Renal cortical epithelial cell (primary cell): ENCODE measurements at places on chromosomes 3 and 15. TPM values are rescaled to one million over a fixed set of nuclear protein-coding genes. Genes with fewer than 3 reads are reported as not detected.

GRCh38 chr15:37245358-37245757, 145.0 kb upstream of the MEIS2 start:
- DNase-seq, result no peak

- no peak for DNase-seq
Observed at GRCh38 chr15:69091654-69092053, 68.8 kb upstream of the GLCE start.

DNA sequence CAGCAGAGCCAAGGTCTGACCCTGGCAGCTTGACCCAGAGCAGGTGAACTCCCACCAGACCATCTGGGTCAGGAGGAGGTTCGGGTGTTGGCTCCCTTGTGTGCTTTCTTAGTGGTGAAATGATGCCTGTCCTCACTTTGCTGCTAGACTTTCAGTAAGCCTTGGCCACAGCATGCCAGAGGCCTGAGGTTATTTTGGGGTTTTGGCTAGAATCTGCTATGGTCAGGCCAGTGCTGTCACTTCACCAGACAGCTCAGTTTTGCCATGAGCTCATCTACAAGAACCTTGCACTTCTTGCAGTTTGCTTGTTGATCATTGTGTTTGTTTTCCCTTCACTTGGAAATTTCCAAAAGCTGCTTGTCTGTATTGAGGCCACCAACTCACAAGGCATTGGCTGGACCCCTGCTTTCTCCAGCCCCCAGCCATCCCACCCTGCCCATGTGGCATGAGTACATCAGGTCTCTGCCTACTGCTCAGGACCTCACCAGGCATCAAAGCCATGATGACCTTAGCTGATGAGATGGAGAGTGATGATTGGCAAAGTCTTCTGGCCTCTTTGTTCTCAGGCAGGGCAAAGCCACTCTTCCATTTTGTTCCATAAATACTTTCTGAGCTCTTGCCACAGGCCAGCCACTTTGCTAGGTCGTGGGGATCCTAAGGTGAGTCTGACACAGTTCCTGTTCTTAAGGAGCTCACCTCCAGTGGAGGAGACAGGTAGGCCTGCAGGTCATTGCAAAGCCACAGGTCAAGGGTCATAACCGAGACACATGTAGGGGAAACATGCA, 122.6 kb downstream of the ARNT2 start:
- no peak for DNase-seq

GRCh38 chr3:189586941-189587663, 44.1 kb upstream of the TP63 start:
- DNase-seq, result no peak

- DNase-seq, result peak; percentile 19
Observed at GRCh38 chr3:57557085-57557537, 1.0 kb downstream of the PDE12 start.

DNA sequence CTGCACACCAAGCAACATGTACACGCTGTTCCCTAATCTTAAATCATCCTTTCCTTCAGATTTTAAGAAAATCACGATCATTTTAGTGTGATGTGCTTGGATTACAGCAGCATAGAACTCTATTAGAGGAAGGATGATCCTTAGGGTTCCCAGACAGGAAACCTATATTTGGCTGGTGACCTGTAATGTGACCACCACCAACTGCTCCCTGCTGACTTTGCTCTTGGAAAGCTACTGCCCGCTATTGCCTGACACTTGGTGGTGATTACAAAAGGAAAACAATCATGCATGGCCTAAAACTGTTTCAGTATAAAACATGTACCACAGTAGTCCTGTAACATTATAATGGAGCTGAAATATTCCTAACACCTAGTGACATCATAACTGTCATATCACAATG, 27.2 kb upstream of the LMOD3 start:
- DNase-seq, result no peak

OR5K2 gene
- not detected in 2 replicates for total RNA-seq

GRCh38 chr3:162366166-162366766, 869.7 kb downstream of the OTOL1 start:
- DNase-seq, result no peak

ABHD17C gene
- total RNA-seq, result 4.7 and 7.4 TPM in 2 replicates

GRCh38 chr3:181755959-181756358, 44.2 kb downstream of the SOX2 start:
- no peak for DNase-seq

- no peak for DNase-seq
Observed at GRCh38 chr3:76346690-76347089, 561.3 kb upstream of the ZNF717 start.

DNAJA4 gene
- 3.3 and 11.1 TPM in 2 replicates for total RNA-seq

DNA sequence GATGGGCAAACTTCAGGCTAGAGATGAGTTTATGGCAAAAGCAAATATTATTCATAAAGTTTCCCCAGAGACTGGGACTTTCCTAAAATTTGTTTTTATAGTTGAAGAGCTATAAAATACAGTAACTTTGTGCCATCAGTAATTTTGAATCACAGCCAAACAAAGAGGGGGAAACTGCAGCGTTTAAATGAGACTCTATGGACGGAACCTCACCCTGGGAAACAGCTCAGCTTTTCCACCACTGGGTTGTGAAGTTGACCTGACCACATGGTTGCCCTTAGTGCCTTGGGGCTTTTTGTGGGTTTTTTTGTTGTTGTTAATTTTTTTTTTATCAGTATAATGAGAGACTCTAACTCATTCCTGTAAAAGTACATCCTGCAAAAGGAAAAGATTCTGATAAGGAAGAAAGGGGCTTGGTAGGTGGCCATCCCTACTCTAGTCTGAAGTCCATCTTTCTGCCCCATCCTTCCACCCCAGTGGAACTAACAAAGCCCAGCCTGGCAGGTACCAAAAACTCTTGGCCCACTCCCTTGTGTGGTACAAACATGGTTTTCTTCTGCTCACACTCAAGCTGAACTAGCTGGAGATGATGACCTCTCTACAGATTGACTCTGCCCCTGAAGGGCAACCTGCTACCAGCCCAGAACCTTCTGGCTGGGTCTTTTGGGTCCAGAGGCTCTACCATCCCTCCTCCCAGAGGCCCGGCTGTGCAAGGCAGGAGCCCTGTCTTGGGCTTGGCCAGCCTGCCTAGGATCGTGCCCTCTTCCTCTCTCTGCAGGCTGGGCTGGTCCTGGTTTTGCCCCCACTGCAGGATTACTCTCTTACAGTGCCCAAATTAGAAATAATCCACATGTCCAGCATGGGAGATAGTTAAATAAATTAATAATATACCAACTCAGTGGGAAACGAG, 41.2 kb downstream of the RLBP1 start:
- no peak for DNase-seq

DNA sequence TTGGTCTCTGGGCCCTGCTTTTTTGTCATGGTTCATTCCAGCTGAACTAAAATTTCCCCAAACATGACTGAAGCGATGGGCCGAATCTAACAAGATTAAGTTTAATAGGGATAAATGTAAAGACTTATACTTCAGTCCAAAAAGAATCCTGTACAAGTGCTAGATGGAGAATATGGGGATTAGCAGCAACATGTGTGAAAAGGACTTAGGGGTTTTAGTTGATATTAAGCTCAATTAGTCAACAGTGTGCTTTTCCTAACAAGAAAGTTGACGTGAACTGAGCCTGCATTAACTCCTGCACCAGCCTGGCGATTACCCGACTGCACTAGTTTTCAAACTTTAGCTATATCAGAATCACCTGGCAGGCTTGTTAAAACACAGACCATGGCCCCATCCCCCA, 61.0 kb upstream of the BBX start:
- DNase-seq, result no peak

MITF gene
- total RNA-seq, result 46.7 and 109 TPM in 2 replicates

ITIH3 gene
- total RNA-seq, result not detected in 2 replicates

DNA sequence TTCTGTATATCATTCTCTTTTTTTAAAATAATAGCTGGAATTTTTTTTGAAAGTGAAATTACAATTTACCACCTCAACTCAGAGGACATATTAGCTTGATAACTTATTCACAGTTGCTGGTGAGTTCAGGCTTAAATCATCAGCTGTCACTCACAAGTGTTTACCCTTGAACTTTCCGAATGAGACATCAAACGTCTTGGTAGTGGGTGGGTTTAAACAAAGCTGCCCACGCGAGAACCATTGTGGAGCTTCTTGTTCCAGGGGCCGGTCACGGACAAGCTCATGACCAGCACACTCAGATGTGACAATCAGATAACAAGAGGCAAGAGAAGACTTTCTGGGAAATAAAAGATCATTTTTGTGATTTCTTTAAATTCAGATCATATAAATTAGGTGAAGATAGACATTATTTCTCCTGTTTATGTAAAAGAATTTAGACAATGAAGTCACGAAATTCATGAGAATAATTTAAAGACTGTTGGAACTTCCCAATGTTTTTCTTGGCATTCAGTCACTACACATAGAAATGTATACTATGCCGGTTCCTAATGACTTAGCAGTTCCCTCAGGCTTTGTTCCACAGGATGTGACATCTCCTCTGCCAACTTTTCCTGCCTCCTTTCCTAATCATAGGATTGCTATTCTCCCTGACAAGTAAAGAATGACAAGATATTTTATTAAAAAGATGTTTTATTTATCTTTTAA, 29.3 kb downstream of the BTD start:
- DNase-seq, result peak; percentile 80

GRCh38 chr3:124147946-124148345, 156.0 kb upstream of the ROPN1 start:
- DNase-seq, result no peak

DNA sequence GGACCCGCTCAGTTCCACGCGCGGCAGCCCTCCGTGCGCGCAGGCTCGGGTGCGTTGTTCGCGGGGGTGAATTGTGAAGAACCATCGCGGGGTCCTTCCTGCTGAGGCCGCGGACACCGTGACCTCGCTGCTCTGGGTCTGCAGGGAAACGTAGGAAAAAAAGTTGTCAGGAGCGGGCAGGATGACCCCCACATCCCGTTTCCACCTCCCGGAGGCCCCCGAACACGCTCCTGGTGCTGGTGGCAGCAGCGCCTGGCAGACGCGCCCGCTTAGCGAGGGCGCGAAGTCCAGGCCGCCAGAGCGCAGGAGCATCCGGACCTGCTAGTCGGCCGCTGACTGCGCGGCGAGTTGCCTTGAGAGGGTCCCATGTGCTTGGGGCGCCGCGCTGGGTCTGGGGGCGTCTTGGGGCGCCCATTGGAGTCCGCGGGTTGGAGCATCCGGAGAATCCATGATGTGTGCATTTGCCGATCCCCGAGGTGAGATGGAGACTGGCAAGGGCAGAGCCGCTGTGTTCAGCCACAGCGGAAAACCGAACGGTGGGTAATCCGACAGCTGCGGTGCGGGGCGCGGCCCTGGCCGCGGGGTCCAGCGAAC, 520 bp downstream of the GREM1 start:
- no peak for DNase-seq

SLC28A1 gene
- 0.15 TPM in 1 of 2 replicates, not detected in the other for total RNA-seq

- no peak for DNase-seq
Observed at GRCh38 chr15:67504796-67505195, 16.1 kb upstream of the C15orf61 start.

DNA sequence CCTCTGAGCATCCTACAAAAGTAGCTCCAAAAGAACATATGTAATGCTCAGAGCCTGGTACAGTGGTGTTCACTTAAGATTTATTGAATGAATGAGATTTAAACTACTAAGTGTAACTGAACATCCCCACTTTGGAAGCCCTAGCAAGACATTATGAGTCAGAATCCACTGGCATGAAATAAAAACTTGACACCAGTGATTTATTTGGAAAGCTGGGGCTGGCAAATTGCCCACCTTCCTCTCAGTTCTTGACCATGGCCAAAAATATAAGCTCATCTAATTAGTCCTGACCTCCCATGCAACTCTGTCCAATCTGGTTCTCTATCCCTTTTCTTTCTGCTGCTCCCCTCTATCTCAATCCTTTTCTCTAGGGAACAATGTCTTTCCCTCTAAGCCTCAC, 418.0 kb downstream of the PLCL2 start:
- DNase-seq, result peak; percentile 5

GRCh38 chr3:109316162-109316730, at the start of gene DPPA2:
DPPA2 (minus strand) TSS chr3:109316517; CDS start chr3:109314542, 1,975 bp downstream.
- DNase-seq, result no peak

DNA sequence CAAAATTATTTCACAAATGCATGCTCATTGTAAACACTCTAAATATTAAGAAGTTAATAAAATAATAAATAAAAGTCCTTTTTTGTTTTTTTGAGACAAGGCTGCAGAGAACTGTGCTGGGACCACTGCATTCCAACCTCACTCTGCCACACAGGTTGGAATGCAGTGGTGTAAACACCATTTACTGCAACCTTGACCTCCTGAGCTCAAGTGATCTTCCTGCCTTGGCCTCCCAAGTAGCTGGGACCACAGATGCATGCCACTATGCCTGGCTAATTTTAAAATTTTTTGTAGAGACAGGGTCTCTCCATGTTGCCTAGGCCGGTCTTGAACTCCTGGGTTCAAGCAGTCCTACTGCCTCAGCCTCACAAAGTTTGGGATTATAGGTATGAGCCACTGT, 578.4 kb downstream of the ZIC1 start:
- DNase-seq, result no peak

KLHL25 gene
- 6.2 and 7.1 TPM in 2 replicates for total RNA-seq

DNA sequence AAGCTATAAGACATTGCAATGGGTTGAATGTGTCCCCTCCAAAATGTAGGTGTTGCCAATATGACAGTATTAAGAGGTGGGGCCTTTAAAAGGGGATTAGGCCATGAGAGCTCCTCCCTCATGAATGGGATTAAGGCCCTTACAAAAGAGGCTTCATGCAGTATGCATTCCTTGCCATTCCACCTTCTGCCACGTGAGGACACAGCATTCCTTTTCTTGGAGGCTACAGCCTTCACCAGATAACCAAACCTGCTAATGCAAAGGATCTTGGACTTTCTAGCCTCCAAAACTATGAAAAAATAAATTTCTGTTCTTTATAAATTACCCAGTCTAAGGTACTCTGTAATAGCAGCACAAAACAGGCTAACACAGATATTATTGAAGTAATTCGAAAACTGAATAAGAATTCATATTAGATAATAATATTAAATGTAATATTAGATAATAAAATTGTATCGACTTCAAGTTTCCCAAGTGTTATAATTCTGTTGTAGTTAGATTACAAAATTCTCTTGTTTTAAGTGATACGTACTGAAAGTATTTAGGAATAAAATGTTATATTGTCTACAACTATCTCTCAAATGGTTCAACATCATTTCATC, 29.4 kb upstream of the ATP8B4 start:
- DNase-seq, result peak; percentile 74

FRMD5 gene
- 4.3 and 4.9 TPM in 2 replicates for total RNA-seq

DNA sequence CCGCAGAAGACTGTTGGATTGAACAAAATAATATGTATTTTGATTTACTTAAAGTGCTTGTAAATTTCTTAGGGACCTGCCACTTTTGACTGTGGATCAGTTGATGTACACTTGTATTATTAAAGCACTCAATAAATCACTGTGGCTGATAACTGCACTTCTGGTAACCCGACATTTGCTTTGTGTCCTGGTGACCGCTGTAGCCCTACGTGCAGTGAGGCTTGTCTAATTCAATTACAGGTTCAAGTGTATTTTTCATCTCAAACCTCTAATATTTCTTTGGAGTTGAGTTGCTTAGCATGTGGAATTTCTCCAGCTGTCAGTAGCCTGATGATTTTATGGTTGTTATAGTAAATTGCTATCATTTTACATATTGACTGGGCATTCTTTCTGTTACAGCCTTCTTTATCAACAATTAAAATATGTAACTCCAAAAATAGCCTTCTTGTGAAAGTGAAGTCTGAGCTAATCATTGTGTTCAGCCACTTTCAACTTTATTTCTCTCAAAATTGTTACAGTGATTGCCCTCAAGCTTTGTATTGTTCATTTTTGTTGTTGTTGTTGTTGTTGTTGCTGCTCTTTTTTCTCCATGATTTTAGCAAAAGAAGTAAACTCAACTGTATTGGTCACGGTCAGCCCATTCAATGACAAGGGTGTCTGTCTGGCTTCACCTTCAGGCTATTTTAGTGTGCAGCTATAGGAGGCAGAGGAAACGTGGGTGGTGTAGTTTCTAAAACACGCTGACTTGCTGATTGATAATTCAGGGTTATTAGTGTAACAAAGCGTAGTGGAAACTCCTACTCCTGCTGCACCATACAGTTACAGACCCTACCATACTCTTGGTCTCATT, 215.1 kb upstream of the UBE2E1 start:
- no peak for DNase-seq

TMCC1 gene
- total RNA-seq, result 17.7 and 30.5 TPM in 2 replicates
